Retinal pigment epithelial cell (primary cell): ENCODE measurements at places on chromosomes 13 and 19.

- no peak for DNase-seq
These were observed 18.0 kb downstream of the PAF1 start for GRCh38 chr19:39372941-39373340.

DNA sequence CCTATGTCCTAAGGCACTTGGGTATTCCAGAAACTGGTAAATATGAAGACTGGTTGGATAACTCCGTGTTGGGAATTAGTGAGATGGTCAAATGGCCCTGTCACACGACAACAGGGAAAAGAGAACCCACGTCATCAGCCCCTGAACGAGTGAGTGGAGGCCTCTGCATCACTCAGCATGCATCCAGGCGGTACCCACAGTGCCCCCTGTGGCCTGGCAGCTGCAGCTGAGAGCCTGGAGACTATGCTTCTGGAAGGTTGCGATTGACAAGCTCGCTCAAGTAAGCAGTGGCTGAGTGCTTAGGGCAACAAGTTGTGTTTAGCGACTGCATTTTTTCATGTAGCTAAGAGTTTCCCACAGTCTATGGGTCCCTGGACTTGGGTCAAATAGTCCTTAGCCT, 55.9 kb downstream of the COL4A2 start:
- DNase-seq, result no peak

DNA sequence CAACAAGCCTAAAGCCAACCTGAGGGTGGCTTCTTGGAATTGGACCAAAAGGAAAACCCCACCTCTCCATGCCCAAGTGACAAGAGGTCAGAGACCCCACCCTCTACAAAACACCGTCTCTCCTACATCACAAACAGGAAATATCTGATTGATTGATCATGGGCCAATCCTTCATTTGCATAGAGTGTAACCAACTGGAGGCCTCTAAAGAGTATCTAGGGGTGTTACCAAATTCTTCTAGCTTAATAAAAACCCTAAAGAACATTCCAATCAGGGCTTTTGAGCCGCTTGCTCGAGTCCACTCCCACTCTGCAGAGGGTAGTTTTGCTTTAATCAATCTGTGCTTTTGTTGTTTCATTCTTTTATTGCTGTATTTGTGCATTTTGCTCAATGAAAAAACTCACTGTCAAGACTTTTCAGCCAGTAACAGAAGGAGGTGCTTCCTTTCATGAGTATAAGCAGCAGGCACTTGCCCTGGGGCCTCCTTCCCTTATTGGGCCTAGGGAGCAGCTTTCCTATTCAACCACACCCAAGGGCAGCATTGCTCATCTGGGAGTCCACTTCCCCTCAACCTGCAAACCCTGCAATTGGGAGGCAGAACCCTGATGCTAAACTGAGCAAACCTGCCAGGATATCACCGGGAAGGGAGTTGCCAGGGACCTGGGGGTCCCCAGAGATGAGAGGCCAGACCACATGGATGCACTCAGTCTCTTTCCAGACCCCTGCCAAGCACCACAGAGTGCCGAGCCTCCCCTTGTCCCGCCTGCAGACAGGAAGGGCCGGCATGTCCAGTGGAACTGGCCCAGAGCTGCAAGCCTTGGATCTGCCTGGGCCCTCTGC, 154.3 kb upstream of the VSTM2B start:
- DNase-seq, result no peak

GRCh38 chr19:18843960-18844359, 12.2 kb downstream of the UPF1 start:
- no peak for DNase-seq

DNA sequence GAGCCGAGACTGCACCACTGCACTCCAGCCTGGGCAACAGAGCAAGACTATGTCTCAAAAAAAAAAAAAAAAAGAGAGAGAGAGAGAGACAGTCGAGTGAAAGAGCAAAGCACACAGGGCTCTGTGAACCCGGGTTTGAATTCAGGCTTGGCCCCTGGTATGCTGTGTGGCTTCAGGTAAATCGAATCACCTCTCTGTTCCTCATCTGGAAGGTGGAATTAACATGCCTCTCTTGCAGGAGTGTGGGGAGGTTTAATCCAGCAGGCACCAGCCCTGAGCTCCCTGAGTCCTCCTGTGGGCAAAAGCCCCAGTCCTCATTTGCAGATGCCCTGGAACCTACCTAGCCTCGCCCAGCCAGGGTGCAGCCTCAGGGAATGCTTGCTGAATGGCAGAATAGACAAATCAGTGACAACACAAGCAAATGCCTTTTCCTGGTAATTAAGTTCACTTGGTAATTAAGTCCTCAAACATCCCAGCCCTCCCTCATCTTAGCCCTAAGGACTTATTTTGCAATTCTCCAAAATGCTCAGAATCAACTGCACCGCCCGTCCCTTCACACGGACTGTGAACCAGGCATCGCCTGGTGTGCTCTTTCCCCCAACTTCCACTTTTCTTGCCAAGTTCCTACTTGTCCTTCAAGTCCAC, 4.6 kb upstream of the ZNRF4 start:
- no peak for DNase-seq

DNA sequence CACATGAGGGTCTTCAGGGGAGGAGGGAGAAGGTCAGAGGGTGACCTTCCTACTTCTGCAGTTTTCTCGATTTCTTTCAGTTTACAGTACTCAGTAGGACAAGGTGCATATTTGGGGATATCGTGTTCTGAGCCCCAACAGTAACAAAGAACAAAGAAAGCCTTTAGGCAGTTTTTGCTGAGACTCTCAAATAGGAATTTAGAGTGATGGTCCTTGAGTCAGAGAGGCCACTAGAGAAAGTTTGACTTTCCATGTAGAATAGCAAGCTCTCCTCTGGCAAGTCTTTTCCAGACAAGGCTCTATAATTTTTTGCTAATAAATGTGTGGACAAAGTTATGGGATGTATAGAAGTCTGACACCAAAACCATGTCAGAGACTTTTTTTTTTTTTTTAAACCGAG, 194.6 kb downstream of the TM9SF2 start:
- DNase-seq, result no peak

- no peak for DNase-seq
These were observed 1358.1 kb downstream of the EFNB2 start for GRCh38 chr13:105177265-105177900.

- DNase-seq, result no peak
These were observed 103.7 kb downstream of the LACC1 start for GRCh38 chr13:43983373-43983772.

GRCh38 chr19:12833418-12833737, 1.0 kb downstream of the RTBDN start:
- DNase-seq, result no peak
